ENCODE measurements at places on chromosomes 6 and 20. TPM values are rescaled to one million over a fixed set of nuclear protein-coding genes. Genes with fewer than 3 reads are reported as not detected.

- no peaks in the 10 kb centered on the region for H3K27me3 ChIP-seq
- DNase-seq, result no peak
- H3K27ac ChIP-seq, result no peak within 1 kb of the TSS
- no peaks in the 10 kb centered on the region for H3K4me1 ChIP-seq
These were observed at the start of gene CD93 for GRCh38 chr20:23086056-23086566. Gene CD93, minus strand, starts transcription at chr20:23086324. Its CDS starts 132 bp downstream, at chr20:23086192.

DNA sequence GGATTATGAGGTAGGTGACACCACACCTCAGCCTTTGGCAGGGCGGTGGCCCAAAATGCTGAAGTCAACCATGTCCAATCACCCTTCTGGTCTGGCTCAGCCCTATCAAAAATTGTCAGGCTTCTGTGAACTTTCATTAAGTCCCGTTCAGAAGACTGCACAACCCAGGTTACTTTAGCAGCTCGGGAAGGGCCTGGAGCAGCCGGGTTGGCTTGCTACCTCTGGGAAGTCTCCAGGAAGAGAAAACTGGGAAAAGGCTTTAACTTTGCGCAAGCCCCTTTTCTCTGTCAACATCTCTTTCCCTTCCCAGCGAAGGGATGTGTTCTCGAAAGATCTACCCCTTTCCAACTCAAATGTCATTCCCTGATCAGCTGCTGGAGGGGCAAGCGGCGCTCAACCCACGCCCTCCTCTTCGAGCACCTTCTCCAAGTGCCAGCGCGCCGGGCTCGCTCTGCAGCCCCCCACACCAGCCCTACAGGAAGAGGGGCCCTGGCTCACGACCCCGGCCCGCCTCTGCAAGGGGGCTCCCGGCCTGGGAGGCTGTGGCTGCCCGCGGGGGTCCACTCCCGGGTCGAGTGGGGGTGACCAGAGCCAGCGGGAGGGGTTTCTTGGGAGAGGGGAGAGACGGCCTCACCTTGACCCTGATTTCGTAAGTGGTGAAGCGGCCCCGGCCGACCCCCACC, 573 bp downstream of the SNX3 start:
- H3K36me3 ChIP-seq, result peaks cover 6% of the 10 kb centered on the region
- peak overlapping the region; percentile 86 for H3K27ac ChIP-seq
- H3K4me3 ChIP-seq, result peak overlapping the region; percentile 88
- no peaks in the 10 kb centered on the region for H3K4me1 ChIP-seq

- DNase-seq, result no peak
- H3K27ac ChIP-seq, result no peak overlapping the region
- H3K36me3 ChIP-seq, result peaks cover 2% of the 10 kb centered on the region
- H3K27me3 ChIP-seq, result no peaks in the 10 kb centered on the region
- H3K4me3 ChIP-seq, result no peak overlapping the region
These were observed 538.9 kb downstream of the UTRN start for GRCh38 chr6:144824018-144824417.

DNA sequence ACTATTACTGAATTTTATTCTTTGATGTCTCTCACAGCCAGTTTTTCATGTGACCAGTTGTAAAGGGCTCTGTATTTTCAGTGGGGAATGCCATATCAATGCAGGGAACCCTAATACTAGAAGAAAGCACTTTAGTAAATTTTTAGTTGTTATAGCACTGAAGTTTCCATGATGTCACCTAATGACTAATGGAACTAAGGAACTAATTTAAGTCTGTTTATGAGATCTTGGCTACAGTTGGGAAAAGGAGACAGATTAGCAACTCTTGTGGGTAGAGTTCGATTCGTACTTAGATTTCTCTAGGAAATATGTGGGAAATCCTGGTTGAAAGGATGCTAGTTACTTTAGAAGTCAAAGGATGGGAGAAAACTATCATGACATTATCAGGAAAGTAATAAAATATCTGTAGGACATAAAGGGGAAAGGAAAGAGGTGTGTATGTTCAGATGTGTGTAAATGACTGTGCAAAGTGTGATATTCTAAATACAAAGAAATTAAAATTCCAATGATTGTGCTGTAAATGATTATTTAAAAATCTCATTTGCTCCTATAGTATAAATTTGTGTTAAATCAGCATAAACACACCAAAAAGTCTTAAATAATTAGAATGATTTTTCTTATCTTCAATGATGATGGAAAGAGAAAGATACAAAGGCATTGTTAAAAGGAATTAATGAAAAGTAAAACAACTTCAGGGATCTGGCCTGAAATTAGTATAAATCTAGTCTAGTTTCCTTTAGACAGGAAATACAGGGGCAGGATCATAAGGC, 103.4 kb downstream of the LRRC1 start:
- H3K27ac ChIP-seq, result no peak overlapping the region
- no peak overlapping the region for H3K4me3 ChIP-seq
- H3K4me1 ChIP-seq, result no peaks in the 10 kb centered on the region
- no peaks in the 10 kb centered on the region for H3K27me3 ChIP-seq
- no peaks in the 10 kb centered on the region for H3K36me3 ChIP-seq
- DNase-seq, result no peak

GRCh38 chr20:3731944-3732326, 550 bp upstream of the HSPA12B start:
- DNase-seq, result no peak
- peaks cover under 1% of the 10 kb centered on the region for H3K27me3 ChIP-seq
- H3K4me3 ChIP-seq, result no peak overlapping the region
- no peak overlapping the region for H3K27ac ChIP-seq
- H3K4me1 ChIP-seq, result 0 out of 2 replicates have a peak, but pooled peaks cover 3% of the 10 kb centered on the region
- no peaks in the 10 kb centered on the region for H3K36me3 ChIP-seq

DNA sequence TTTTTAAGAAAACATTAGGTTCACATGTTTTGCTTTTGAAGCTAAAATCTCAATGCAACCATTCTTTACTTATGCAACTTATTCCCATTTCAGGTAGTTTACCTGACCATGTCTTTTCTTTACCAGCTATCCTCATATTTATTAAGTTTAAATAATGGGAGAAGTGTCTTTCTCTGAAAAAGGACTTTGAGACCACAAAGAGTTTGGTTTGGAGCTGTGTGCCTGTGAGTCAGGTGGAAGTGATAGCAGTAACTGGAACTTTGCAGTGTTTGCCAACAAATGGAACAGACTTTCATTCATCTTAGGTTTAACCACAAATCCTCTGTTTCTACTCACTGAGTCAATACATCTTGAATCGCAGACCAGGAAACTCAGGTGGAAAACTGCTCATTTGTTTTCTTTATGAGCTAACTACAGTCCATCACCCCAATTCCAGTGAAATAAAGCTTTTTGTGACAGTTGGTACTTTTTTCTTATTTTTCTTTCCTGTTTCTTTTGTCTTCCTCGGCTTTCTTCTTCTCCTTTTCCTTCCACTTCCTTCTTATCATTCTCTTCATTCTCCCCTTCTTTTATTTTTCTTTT, 148.3 kb upstream of the RIN2 start:
- no peak overlapping the region for H3K4me3 ChIP-seq
- H3K27ac ChIP-seq, result no peak overlapping the region
- no peaks in the 10 kb centered on the region for H3K36me3 ChIP-seq

GRCh38 chr6:3414327-3415081, 42.3 kb downstream of the SLC22A23 start:
- no peaks in the 10 kb centered on the region for H3K36me3 ChIP-seq
- no peak overlapping the region for H3K4me3 ChIP-seq
- no peaks in the 10 kb centered on the region for H3K4me1 ChIP-seq
- no peak overlapping the region for H3K27ac ChIP-seq
- DNase-seq, result no peak
- peaks cover 3% of the 10 kb centered on the region for H3K27me3 ChIP-seq

DNA sequence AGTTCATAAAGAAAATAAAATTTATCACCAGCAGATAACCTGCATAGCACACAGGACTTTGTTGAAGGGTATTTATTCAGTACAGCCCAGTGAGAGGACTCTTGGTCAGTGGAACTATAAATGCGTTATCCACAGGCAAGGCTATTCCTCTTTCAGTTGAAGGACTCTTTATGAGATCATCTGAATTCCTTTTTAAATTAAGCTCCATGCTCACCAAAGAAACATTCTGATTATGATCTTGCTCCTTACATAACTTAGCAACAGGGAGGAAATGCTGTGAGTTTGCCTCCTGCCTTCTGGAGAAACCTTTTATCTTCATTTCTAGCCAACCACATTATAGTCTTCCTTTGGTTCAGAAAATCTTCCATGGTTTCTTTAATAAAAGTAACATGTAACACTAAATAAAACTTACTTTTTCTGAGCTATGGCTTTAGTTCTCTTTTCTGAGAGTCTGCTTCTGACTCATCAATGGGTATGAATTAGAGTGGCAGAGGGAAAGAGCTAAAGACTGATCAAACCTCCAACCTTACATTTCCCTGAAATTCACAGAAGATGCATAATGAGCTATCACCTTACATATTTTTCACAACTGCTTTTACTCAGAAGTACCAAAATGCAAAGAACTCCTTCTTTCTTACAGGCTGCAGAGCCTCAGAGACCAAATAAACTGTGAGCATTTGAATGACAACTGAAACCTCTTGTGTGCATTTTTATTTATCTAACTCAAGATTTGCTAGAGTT, 267.2 kb downstream of the ADGRG6 start:
- DNase-seq, result no peak
- H3K27me3 ChIP-seq, result peaks cover 9% of the 10 kb centered on the region
- H3K27ac ChIP-seq, result no peak overlapping the region
- H3K4me3 ChIP-seq, result no peak overlapping the region
- no peaks in the 10 kb centered on the region for H3K4me1 ChIP-seq

DNA sequence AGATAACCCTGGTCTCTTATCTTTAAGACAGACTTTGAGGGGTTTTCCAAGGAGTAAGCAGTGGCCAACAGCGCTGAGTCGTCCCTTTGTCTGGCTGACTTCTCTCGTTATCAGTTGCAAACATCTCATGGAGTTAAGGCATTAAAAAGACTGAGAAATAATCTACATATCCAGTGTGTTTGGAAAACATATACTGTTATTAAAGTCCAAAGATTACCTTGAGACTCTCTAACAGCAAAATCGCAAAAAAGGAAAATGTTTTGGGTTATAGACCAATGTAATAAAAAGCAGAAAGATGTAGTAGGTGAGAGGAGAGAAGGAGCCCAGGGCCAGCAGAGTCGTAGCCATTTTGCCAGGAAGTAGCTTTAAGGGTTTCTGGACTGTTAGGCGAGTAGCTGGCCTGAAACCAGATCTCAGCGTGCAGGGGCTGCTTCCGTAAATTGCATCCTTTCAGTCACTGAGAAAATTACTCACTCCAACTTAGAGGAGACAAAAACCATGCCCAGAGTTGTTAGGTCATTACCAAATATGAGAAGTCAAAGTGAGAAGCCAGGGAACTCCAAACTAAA, 24.6 kb downstream of the MYLK4 start:
- peak overlapping the region; percentile 20 for H3K27ac ChIP-seq
- no peaks in the 10 kb centered on the region for H3K36me3 ChIP-seq
- H3K4me1 ChIP-seq, result no peaks in the 10 kb centered on the region
- DNase-seq, result no peak
- H3K4me3 ChIP-seq, result no peak overlapping the region

- H3K27me3 ChIP-seq, result no peaks in the 10 kb centered on the region
- no peak for DNase-seq
- peaks cover 12% of the 10 kb centered on the region for H3K4me1 ChIP-seq
- H3K4me3 ChIP-seq, result no peak overlapping the region
These were observed 114.7 kb downstream of the TNFAIP3 start for GRCh38 chr6:137981758-137982157.

DNA sequence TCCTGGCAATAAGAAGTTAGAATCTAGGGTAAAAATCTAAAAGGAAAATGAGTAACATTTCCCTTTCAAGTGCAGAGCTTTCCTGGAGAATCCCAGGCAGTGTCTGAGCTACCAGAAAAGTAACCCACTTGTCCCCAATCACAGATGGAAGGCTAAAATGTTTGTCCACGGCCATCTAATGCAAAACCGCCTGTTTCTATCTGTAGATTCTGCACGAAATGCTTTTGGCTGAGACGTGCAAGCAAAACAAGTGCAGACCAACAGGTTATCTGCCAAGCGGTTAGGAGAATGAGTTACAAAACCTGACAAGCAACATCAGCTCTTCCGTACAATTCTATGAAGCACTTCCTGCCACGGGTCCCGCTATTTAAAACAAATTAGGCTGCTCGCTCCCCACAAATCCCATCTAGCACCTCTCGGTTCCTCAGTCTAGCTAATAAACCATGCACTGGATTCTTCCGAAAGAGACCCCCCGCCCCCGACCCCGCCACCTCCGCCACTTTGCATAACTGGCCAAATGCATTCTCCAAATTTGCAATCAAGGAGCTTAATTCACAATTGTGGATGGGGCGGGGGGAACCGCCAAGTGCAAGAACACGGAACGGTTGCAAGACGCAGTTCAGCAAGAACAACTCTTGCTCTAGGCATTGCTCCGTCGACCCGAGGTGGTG, 1.4 kb downstream of the ELOVL5 start:
- H3K4me1 ChIP-seq, result peaks cover 45% of the 10 kb centered on the region
- DNase-seq, result no peak
- no peaks in the 10 kb centered on the region for H3K27me3 ChIP-seq
- H3K36me3 ChIP-seq, result peaks cover 3% of the 10 kb centered on the region
- peak overlapping the region; percentile 91 for H3K4me3 ChIP-seq

DNA sequence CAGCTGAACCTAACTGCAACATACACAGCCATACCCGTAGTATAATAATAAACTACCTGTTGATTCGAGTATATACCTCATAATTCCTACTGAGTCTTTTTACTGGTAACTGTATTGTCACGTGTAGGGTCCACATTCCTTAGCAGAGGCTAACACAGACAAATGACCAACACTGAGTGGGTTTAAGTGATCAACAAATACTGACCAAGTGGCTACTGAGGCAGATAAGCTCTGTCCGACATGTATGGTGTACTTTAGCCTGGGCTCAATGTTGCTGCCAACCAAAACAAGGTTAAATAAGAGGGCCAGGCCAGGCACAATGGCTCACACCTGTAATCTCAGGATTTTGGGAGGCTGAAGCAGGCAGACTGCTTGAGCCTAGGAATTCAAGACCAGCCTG, 12.7 kb downstream of the ELOVL5 start:
- H3K4me1 ChIP-seq, result peaks cover 87% of the 10 kb centered on the region
- DNase-seq, result no peak
- H3K27me3 ChIP-seq, result no peaks in the 10 kb centered on the region
- no peak overlapping the region for H3K4me3 ChIP-seq

- no peak overlapping the region for H3K27ac ChIP-seq
- 0 out of 2 replicates have a peak overlapping the region, but pooled peaks have one; percentile 9 for H3K4me3 ChIP-seq
- peaks cover 7% of the 10 kb centered on the region for H3K4me1 ChIP-seq
- no peaks in the 10 kb centered on the region for H3K27me3 ChIP-seq
- DNase-seq, result peak; percentile 53
These were observed 47.2 kb downstream of the FOXF2 start for GRCh38 chr6:1436334-1437306.

- no peaks in the 10 kb centered on the region for H3K4me1 ChIP-seq
- H3K4me3 ChIP-seq, result no peak overlapping the region
- peaks cover 3% of the 10 kb centered on the region for H3K27me3 ChIP-seq
- no peak overlapping the region for H3K27ac ChIP-seq
- no peaks in the 10 kb centered on the region for H3K36me3 ChIP-seq
- peak; percentile 38 for DNase-seq
These were observed 159.7 kb upstream of the RPS6KA2 start for GRCh38 chr6:166786704-166787293.

LGSN gene
- total RNA-seq, result not detected

NOX3 gene
- total RNA-seq, result not detected

TRIM40 gene
- not detected for total RNA-seq

RAD21L1 gene
- 1.0 TPM for total RNA-seq

DSN1 gene
- total RNA-seq, result 27.2 TPM

HLA-DMA gene
- 2.8 TPM for total RNA-seq

EEF1A2 gene
- total RNA-seq, result 178 TPM

ELOVL4 gene
- 0.41 TPM for total RNA-seq

GNAS-AS1 gene
- not detected for total RNA-seq

NMBR gene
- not detected for total RNA-seq

ZNF311 gene
- 0.39 TPM for total RNA-seq

RIMS1 gene
- 0.18 TPM for total RNA-seq

SRMS gene
- not detected for total RNA-seq

FKBP1C gene
- total RNA-seq, result 0.49 TPM

SLC25A27 gene
- total RNA-seq, result 0.77 TPM
